ENCODE measurements at places on chromosomes 1 and 21.

DNA sequence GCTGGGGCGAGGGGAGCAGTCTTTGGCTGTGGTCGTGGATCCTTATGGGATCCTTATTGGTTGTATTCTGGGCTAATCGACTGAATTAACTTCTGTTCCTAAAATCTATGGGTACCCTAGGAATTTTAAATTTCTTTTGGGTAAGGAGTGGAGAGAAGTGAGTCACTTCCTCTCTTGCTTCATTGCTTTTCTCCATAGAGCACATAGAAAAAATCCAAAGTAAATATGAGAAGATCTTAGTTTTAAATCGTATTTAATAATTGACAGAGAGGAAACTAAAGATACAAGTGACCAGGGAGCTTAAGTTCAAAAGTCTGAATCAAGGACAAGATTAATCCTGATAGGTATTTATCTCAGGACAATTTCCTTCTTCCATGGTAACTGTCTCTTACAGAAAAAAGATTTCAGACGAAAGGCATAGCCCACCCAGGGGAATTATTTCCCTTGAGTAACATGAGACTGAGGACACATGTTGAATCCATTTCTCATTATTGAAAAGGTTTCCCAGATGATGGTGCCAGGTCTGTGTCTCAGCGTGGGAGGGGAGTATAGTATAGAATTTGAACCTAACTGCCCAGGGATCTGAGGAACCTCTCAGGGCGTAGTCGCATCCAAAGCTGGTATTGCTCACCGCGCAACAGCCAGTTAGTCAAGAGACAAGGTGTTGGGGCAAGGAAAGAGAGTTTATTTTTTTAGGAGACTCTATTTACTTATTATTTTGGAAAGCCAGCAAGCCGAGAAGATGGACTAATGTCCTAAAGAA, 28.7 kb upstream of the FASLG start:
- DNase-seq, result no peak

- no peak for DNase-seq
These were observed 137.4 kb upstream of the USP25 start for GRCh38 chr21:15592271-15592860.

- DNase-seq, result no peak
These were observed 19.8 kb downstream of the TNFRSF1B start for GRCh38 chr1:12186679-12186985.

DNA sequence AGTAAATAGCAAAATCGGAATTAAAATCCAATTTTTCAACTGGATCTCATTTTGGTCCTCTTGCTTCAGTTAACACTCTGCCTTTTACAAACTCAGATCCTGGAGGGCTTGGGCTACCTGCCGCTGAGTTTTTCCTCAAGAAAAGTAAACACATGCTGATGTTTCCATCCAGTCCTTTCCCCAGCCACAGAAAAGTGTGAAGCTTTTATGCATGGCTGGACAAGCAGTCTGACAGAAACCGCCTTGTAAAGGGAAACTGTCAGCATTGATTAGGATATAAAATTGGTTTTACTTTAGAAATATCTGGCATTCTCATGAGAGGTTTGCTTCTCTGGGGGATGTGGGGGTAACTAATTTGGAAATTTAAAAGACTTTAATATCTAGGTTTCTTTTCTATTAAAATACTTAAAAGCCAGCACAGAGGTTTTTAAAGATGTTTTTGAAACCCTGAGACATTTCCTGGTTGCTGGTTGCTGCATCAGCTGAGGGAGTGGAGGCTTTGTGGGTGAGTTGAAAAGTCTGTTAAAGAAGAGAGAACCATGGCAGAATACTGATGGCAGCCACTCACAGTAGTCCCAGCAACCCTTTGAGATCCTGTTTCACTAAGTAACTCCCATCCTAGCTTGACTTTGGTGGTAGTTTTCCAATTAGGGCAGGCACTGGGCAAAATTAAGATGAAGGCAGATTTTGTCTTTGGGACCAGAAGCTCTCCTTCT, 238.3 kb downstream of the PAPPA2 start:
- DNase-seq, result no peak

DNA sequence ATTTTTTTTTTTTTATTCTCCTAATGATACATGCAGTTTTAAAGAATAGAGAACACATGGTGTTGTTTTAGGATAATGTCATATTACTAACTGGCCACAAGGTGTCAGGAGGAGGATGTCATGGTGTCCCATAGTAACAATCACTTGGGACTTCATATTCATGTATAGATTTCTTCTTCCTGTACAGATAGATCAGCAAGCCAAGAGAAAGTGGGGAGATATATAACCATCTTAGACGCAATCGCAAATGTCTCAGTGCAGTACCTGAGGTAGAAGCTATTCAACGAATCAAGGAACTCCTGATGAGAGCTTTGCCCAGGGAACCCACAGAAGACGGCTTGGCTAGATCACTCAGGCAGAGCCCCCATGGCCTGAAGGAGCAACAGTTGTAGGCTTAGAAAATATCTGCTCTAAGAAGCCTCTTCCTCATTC, 12.3 kb downstream of the OR2T11 start:
- no peak for DNase-seq

DNA sequence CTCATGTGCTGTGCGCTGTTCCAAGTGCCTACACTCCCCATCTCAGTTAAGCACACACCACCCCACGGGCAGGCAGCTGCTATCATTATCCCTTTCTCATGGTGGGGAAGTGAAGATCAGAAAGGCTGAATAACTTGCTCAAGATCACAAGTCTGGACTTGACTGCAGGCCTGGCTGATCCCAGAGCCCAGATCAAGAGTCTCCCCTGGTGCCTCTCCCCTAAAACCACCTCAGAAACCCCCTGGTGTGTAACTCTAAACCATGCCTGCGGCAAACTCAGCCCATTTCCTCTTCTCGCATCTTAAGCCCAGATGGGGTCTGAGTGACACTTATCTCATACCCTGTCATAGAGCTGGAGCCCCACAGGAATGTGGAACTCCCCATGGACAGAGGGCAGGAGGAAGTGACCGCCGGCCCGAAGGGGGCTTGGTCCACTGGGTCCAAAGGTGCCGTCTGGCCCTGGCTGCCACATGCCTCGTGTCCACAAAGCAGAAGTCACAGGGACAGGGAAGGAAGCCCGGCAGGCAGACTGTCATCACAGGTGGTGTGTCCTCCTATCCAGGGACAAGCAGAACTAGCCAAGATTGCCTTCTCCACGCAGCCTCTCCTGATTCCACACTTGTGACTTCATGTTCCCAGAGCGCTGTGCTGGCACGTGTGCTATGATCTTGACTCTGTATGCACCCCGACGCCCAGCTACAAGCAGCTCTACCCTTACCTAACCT, 92.1 kb downstream of the SYF2 start:
- DNase-seq, result no peak

GRCh38 chr1:234108921-234109320, 204.4 kb downstream of the SLC35F3 start:
- no peak for DNase-seq

GRCh38 chr1:67148516-67149178, 13.9 kb upstream of the C1orf141 start:
- DNase-seq, result no peak

DNA sequence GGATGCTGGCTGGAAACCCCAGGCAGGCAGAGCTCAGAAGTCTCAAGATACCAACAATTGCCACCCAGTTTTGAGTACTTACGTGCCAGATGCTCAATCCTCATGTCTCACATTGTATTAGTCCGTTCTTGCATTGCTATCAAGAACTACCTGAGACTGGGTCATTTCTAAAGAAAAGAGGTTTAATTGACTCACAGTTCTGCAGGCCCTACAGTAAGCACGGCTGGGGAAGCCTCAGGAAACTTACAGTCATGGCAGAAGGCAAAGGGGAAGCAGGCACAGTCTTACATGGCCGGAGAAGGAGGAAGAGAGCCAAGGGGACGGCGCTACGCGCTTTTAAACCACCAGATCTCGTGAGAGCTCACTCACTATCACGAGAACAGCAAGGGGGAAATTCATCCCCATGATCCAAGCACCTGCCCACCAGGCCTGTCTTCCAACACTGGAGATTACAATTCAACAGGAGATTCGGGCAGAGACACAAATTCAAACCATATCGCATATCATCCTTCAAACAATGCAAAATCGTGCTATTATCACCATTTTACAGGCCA, 58.0 kb downstream of the KAZN start:
- DNase-seq, result no peak

DNA sequence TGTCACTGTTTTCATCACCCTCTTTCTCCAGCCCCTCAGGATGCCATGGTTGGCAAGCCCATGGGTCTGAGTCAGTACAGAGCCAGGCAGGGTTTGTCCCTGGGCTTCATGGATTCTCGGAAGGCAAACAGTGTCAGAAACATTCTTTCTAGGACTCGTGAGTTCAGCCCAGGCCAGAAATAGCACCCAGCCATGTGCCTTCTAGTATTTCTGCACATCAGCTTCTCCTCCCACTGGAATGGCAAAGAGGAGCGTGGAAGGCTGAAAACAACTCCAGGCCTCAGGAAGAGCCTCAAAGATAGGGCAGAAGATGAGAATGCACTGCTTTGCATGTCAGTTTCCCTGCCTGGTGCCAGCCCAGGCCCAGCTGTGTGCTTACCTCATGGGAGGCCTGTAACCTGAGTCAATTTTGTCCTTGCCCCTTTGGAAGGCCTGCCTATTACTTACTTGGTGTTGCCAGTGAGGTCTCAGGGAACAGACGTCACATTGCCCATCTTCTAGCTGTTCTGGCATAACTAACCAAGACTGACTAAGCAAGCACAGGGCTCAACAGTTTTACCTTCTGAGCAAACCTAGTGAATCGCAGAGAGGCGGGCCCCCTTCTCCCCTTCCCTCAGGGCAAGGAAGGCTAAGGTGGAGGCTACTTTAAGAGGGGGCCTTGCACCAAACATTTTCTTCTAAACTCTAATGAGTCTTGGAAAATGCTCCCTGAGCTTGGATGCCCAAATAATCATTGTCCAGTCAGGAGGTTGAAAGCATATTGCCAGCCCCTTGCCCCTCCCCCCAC, 42.4 kb downstream of the GLUL start:
- DNase-seq, result no peak

DNA sequence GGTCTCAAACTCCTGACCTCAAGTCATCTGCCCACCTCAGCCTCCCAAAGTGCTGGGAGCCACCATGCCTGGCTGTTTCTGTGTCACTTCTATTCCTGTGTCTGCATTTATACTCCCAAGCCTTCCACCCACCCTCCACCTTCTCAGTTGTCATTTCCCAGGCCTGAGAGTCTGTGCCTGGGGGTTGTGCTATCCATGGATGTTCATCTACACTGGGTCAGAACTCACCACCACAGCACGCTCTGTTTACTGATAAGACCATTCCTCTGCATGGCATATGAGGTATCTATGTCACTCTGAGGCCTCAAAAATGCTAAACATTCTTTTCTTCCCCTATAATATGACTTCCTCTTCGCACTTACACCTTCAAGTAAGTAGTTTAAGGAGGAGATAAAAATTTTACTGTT, 6.1 kb downstream of the NENF start:
- DNase-seq, result no peak

DNA sequence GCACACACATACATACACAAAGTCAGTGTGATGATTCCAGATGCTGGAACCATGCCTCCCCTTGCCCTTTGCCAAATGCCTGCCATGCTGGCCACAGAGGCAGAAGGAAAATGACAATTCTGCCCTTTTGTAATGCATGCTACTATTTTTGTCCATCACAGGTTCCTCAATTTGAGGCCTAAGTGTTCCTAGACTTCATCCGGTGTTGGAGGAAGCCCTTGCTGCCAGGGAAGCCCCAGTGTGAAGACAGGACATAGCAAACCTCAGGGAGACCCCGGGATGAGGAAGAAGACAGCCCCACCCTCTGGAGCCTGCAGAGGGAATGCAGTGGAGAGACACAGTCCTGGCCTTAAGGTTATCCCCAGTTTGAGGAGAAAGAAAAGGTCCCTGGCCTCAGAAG, 14.4 kb downstream of the PRR9 start:
- no peak for DNase-seq

DNA sequence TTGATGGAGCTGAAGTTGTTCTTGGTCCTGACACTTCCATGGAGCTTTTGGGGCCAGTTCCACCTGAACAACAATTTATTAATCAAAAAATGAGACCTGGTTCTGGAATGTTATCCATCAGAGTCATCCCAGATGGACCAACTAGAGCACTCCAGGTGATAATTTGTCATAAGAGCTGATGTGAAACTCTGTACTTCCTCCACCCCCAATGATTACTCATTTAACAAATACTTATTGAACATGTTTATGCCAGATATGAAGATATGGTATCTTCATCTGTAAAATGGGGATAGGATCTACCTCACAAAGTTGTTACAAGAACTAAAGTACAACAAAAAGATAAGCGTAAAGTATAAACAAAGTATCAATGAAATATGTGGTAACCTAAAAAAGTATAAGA, 153.2 kb downstream of the VPS13D start:
- no peak for DNase-seq

DNA sequence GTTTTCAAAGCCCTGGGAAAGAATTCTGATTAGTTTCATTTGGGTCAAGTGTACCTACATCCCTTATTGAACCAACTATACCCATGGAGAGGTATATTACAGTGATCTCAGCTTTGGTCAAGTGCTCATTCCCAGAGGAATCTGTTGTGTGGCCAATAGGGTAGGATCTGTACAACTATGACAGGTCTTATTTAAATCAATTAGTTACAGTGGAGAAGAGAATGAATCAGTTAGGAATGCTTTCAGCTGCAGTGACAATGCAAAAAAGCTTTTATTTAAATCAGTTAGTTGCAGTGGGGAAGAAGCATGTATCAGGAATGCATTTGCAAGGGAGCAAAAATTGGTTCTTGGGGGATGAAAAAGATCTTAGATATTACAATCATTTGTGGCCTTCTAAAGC, 119.0 kb downstream of the FGGY start:
- DNase-seq, result no peak

- DNase-seq, result no peak
These were observed 37.6 kb downstream of the C1orf87 start for GRCh38 chr1:60035921-60036320.

DNA sequence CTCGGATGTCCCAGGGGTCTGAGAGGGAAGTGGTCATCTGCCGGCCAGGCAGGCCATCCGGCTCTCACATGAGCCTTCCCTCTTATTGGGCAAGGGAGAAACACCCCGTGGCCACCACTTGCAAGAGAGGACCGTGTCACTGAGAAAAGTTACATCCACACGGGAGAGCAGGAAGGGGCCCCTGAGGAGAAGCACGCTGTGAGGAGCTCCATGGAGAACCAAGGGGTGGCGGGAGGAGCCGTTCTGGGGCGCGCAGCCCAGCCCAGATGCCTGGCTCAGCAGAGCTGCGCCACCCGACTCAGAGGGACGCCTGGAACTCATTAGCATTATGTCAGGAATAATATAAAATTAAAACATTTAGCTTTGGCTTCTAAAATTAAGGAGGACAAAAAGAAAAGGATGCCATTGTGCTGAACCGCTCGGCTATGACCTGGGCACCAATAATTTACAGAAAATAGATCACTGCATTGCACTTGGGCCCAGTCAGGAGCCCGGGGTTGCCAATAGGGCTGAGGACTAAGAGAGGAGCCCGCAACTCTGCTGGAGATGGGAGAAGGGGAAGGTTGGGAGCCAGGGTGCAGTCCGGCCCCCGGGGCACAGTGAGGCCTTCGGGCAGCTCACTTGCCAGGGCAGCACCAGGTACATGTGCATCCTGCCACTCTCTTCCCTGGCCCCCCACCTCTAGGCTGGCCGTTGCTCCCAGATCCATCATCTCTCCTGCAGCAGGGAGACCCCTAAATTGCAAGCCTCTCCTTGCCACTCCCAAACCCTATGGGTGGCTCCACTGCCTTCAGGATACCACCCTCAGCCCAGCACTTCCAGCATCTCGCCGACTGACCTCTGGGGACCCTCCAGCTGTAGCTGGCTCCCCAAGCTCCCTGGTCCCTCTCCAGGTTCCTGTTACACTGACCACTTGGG, 84.8 kb downstream of the DMRTB1 start:
- DNase-seq, result no peak

- no peak for DNase-seq
These were observed 11.3 kb downstream of the ZNF362 start for GRCh38 chr1:33267468-33268205.

- DNase-seq, result no peak
These were observed 110.8 kb downstream of the EIF4G3 start for GRCh38 chr1:21065851-21066250.

Data from stimulated activated CD8-positive, alpha-beta memory T cell treated with anti-CD3 and anti-CD28 coated beads, Interleukin-4, amount 100 ng/mL, for 1 hour (primary cell).